ENCODE measurements at places on chromosomes 12 and 14.

- DNase-seq = no peak
Measured at GRCh38 chr12:131030472-131031328, 77.0 kb downstream of the ADGRD1 start.

- no peak for DNase-seq
Measured at GRCh38 chr14:23661542-23661941, 25.4 kb downstream of the DHRS2 start.

DNA sequence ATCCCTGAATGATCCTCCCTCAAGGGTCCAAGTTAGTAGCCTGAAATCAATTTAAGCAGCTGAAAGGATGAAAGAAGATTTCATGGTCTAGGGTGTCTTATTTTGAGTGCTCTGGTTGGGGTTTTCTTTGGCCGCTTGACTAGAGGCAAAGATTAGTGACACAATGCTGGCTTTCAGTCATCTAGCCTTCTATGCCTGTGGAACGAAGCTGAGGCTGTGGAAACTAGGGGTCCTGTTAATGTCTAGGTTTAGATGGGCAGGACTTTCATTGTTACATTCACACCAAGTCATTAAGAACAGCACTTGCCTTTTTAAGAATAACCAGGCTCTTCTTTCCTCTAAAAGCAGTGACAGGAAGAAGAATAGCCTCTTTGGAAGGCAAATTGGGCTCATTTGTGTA, 253.8 kb upstream of the E2F7 start:
- DNase-seq = no peak

DNA sequence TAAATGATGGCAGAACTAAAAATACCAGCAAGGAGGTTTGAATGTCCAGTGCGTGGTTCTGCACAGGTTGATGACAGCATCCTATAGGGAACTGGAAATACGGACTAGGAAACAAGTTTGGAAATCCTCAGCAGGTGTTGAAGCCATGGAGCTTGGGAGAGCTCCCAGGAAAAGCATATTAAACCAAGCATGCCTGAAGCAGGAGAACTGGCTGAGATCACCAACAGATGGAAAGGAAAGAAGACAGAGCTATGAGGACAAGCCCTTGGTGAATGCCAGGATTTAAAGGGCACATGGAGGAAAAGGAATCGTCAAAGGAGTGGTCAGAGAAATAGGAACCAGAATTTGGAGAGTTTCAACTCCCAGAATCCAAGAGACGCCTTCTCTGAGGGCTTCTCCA, 21.2 kb upstream of the ELK3 start:
- DNase-seq = no peak

DNA sequence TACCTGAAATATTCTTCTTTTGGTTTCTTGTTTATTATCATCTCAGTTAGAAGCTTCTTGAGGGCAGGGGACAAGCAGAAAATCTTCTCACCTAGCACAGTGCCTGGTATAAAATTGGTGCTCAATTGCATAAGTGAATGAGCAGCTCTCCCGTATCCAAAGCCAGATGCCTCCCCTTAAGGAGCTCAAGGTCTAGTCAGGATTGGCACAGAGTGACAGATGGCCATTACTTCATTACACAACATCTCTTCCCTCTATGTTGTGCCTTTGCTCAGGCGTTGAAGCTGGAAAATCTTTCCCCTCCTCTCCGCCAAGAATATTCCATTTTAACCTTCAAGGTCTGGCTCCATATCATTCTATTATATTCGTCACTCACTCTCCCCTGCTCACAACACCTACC, 3.6 kb downstream of the SLC4A8 start:
- DNase-seq = no peak

GRCh38 chr12:2264651-2265232, 212.0 kb downstream of the CACNA1C start:
- no peak for DNase-seq

GRCh38 chr12:132881818-132882217, 5.6 kb downstream of the CHFR start:
- DNase-seq = no peak

DNA sequence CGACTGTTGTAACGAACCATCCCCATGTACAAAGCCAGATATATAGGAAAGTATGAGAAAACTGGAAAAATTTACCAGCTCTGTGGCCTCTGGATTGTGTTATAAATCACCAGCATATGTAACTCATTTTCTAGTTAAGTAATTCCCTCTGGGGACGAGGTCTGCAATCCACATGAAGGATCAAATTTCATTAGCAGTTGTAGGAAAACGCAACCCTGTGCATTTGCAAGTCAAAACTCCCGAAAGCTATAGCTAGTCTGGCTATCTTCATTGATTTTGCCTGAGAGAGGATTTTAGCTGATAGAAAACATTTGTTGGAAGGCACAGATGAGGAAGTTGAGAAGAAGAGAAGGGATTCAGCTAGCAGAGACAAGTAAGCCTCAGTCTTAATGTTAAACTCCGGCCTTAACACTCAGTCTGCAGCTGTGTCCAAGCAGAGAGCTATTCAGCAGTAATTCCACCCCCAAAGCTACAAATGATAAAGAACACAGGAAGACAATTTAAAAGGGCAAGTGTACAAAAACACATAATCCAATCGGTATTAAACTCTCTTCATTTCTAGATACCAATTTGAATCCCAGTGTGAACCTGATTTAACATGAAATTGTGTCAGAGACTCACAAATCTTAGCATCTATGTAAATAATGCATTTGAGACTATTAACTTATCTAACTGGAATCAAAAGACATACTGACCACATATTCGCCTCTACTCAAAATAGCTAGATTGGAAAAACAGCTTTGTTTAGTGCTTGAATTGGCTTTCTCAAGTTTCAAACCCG, 54.2 kb upstream of the CERS5 start:
- no peak for DNase-seq

DNA sequence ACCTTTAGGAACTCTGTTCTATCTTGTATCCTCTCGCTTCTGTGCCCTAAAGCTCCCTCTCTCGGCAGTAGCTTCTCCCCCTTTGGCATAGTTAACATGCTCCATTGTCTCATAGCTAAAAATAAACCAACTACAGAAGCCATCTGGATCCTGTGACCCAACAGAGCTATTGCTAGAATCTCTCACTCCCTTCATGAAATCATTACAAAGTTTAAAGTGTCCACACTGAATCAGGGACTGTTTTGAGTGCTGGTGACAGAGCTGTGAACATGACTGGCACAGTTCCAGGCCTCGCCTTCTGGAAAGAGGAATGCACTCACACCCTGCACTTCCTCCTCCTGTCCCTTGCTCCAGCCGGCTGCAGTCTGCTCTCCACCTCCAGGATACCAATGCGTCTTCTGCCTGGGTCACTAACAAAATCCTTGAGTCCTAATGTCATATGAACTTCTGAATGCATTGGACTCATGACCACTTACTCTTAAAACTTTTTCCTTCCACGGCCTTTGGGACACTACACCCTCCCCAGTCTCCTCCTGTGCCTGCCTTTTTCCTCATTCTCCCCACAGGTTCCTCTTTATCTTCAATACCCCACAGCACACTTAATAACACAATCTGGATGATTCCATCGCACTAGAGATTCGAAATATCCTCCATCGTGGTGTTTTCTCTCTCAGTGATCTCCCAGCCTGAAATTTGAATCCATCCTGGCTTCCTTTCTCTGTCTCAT, 13.2 kb downstream of the PLBD1 start:
- DNase-seq = no peak

- no peak for DNase-seq
Measured at GRCh38 chr12:12267742-12268200, 927 bp upstream of the LRP6 start.

- DNase-seq = no peak
Measured at GRCh38 chr12:90013409-90013808, 304.8 kb upstream of the ATP2B1 start.
